Stimulated activated CD8-positive, alpha-beta memory T cell treated with anti-CD3 and anti-CD28 coated beads, Interleukin-15, amount 100 ng/mL, for 4 hours (primary cell): ENCODE measurements at places on chromosomes 5 and 9.

GRCh38 chr5:6448622-6449464 is at the start of gene UBE2QL1:
Gene UBE2QL1, plus strand, starts transcription at chr5:6448859. Its CDS starts 35 bp downstream, at chr5:6448894.
- DNase-seq: no peak

DNA sequence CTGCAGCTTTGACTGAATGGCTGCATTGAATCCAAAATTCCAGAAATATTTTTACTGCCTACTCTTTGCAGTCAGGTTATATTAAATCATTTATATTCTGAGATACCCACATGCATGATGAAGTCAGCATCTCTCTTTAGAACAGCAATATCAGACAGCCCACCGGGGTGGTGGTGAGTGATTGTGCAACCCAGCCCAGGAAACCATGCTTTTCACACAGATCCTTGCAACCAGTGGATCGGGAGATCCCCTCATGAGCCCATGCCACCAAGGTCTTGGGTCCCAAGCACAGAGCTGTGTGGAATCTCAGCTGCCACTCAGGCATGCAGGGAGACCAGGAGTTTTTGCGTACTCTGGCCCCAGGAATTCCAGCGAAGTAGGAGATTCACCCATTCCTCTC is 226.5 kb downstream of the DTWD2 start:
- DNase-seq: no peak

DNA sequence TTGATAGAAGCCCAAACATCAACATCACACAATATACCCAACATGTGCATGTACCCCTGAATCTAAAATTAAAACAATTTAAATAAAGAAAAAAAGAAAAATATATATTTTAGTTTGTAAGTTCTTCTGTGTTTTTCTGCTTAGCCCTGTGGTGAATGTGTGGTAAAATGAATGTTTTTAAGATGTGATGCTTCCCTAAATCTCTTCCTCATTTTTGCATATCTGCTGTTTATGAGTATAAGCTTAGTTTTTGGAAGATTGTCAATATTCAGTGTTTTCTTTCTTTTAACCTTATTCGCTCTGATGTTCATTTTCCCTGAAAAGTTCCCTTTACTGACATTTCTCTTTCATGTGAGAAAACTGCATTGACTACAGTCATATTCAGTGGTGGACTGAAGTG is 44.4 kb upstream of the DAB2 start:
- no peak for DNase-seq

GRCh38 chr5:58183078-58183785 is 276.7 kb downstream of the PLK2 start:
- DNase-seq: no peak

GRCh38 chr5:10304932-10305331 is 2.8 kb downstream of the CMBL start:
- no peak for DNase-seq

DNA sequence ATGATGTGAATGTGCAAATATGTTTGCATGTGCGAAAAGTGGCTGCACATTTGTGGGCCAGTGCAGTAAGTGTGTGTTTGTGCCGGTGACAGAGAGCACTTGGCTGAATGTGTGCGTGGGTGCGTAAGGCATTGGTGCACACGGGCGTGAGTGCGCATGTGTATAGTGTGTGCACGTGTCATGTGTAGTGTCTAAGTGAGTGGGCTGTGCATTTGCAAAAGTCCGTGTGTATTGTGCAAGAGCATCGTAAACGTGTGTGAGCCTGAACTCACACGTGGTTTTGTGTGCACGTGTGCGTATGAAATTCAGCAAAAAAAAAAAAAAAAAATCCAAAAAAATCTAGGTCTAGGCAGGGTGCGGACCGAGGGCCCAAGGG is 6.5 kb upstream of the EBF1 start:
- no peak for DNase-seq

DNA sequence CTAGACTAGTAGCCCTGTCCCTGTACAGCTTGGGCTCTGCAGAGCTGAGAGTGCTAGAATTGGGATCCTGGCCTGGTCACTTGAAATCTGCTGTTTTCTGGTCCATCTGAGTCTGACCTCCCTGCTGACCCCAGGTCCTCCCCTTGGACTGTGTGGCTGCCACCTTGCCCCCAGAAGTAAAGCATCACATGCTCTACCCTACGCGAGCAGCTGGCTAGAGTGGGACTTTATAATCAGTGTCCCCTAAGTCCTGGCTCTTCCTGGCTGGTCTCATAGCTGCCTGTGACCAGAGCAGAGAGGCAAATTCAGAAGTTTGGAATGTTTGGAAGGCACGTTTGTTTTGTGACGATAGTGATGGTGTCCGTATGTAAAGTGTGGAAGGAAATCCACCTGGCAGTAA is 81.0 kb downstream of the ARHGEF28 start:
- no peak for DNase-seq

GRCh38 chr9:135375001-135375400 is 104.6 kb upstream of the PPP1R26 start:
- no peak for DNase-seq

DNA sequence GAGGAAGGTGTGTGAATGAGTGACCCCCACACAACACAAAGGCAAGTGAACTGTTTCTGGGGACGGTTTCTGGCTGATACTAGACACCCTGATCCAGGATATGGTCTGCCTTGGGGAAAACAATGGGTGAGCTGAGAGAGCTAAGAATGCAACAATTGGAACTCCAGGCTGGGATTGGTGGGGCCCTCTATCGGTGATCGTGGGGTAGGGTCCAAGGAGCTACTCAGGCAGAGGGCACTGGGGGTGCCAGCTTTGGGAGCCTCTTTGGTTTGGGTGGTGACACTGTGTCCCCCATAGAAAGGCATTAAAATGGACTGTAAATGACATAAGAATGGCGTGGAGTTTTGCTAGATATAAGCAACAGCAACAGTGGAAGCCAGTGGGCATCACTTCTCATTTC is 439.1 kb downstream of the DMAC1 start:
- DNase-seq: no peak

- no peak for DNase-seq
Measured at GRCh38 chr9:104711604-104712003, 17.3 kb downstream of the OR13D1 start.

DNA sequence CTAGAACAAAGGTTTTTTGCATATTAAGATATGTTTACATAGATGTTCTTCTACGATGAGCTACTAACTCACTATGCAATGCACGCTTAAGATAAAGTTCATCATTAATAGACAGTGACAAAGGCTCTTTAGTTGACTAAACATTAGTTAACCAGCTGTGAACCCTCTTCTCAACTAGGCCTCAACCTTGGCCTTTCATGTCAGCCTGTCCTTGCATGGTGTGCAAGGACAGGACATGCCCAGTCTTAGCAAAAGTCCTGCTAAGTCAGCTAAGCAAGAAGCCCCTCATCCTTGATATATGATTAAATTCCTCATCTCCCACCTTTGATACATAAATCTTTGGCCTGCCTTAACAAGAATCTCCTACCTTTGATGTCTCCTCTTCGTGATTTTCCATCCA is 50.9 kb downstream of the PLPP1 start:
- no peak for DNase-seq

DNA sequence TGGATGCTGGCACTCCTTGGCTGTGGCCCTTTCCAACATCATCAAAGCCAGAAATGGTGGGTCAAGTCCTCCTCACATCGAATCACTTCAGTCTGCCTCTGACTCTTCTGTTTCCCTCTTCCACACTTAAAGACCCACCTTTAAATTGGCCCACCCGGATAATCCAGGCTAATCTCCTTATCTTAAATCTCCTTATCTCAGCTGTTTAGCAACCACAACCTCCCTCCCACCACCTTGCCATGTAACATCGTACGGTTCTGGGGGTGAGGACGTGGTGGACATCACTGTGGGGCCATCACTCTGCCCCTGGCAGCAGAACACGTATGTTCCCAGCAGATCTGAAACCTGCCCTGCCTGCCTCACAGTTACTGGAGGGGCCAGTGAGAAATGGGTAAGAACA is 11.5 kb downstream of the IGFBPL1 start:
- DNase-seq: no peak

- no peak for DNase-seq
Measured at GRCh38 chr9:37559855-37560592, 16.2 kb downstream of the FBXO10 start.

GRCh38 chr9:21883642-21884041 is 81.2 kb downstream of the MTAP start:
- peak; percentile 1 for DNase-seq

GRCh38 chr5:42274913-42275312 is 148.3 kb upstream of the GHR start:
- DNase-seq: no peak

DNA sequence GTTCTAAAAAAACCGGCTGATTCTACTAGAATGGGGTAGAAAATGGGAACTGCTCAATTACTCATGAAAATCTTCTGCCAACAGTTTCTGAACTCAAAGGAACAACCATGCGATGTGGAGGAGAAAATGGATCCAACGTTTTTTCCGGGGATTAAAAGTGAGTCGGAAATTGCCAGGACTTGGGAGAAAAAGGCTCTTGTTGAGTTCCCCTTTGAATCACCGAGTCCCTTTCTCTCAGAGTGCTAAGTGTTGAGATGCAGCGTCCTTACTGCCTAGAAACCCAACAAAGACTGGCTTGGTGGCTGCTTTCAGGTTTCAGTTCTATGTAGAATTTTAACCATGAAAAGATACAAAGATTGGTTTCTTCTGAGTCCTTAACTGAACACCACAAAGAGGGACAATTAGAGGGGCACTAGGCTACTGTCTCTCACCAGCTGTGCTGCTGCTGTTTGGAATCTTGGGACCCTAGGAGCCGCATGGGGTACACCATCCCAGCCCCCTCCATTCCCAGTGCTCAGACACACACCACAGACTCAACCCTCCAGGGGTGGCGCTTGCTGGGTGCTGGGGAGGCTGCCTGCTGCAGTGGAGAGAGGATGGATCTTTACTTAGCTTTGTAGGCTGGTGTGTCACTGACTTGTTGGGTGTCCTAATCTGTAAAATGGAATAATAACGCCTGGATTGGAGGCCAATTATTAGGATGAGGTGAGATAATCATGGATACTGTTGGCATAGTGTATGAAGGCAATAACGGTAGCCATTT is 21.5 kb upstream of the NEUROG1 start:
- DNase-seq: no peak

DNA sequence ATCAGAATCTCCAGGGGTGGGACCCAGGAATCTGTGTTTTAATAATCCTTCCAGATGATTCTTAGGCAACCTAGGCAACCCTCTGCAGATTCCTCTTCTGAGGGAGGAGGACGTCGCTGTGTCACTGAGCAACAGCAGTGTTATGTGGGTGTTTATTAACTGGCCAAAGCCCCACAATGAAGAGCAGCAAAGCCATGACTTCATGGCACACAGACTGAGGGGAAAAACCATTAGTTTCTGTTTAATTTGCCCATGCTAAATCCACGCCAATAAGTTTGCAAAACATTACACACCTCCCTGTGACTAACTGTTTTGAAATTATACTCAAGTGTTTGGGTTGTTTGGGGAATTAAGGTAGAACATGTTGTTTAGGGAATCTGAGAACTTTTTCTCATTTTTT is 83.7 kb upstream of the TMED7 start:
- DNase-seq: no peak

DNA sequence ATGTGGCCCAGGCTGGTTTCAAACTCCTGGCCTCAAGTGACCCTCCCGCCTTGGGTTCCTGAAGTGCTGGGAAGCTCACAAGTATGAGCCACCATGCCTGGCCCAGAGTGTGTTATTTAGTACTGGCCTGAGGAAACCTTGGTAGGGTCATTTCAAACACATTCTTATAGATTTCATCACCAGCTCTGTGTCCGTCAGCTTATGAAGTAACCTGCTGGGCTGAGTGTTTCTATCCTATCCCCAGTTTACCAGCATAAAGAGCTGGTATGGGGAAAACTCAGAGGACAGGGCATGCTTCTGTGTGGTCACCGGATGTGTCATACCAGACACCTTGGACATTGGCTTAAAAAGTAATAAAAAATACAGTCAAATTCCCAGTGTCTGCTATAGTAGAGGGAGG is 45.3 kb downstream of the PTPN3 start:
- DNase-seq: no peak

- DNase-seq: no peak
Measured at GRCh38 chr9:68721666-68722330, 16.8 kb downstream of the PIP5K1B start.

DNA sequence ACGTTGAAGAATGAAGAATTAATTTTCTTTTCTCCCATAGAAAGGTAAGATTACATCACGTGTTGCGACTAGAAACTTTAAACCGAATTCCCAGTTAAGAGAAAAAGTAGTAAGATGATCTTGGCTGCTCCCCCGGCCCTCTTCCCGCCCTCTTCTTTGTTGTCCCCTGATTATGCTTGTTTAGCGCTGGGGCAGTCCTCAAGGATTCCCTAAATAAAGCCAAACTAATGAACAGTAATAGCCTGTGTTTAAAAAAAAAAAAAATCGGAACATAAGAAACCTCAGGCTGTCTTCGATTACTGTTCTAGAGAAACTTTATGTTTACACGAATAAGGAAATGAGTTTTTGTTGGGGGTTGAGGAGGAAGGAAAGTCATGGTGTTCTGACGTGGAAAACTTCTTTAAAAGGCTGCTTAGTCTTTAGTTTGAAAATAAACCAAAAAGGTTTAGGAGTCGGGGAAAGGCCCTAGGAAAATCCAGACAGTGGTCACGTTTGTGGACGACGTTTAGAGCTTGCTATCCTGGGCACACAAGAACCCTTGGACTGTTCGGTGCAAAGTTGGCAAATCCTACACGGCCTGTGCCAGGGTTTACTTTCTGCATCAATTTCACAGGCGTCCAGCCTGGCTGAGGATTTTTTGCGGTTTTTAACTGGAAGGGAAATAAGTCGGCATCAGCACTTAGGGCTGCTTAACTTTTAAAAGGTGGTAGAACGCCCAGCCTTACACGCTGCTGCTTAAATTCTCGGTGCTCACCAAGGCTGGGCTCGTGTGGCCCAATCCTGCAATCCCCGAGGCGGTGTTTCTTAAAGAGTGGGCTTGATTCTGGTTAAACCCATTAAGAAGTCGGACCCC is 1.1 kb upstream of the MAT2B start:
- DNase-seq: no peak

DNA sequence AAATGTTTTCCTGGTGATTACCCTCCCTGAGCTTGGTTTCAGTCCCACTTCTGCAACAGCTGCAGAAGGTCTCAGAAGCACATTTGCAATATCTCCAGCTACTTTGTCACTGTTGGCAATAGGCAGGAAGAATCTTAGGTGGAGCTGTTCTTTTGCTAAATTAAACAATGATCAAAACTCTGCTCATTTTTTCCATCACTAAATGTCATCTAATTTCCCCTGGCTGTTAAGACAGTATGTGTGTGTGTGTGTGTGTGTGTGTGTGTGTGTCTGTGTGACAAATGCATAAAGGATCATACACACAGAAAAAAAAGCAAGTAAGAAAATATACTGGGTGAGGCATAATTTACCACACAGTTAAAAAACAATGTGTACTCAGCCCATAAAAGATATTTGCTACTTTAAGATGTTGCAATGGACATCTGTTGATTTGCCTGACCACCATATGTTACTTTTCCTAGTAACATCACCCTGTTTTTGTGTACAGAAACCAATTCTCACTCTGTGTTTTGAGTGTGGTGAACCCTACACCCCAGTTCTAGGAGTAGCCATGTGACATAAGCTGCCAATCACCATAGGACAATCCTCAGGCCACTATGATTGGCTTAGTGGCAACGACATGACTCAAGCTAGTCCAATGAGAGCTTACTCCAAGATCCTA is 572.6 kb upstream of the CLINT1 start:
- no peak for DNase-seq

GRCh38 chr9:126986506-126986951 is 71.9 kb downstream of the RALGPS1 start:
- DNase-seq: peak; percentile 14
